Left renal cortex interstitium (tissue), 4 donors: ENCODE measurements at places on chromosomes 3 and 15. TPM values are rescaled to one million over a fixed set of nuclear protein-coding genes. Genes with fewer than 3 reads are reported as not detected.

- DNase-seq, result no peak
Observed at GRCh38 chr3:186184021-186184420, 75.1 kb upstream of the ETV5 start.

DNA sequence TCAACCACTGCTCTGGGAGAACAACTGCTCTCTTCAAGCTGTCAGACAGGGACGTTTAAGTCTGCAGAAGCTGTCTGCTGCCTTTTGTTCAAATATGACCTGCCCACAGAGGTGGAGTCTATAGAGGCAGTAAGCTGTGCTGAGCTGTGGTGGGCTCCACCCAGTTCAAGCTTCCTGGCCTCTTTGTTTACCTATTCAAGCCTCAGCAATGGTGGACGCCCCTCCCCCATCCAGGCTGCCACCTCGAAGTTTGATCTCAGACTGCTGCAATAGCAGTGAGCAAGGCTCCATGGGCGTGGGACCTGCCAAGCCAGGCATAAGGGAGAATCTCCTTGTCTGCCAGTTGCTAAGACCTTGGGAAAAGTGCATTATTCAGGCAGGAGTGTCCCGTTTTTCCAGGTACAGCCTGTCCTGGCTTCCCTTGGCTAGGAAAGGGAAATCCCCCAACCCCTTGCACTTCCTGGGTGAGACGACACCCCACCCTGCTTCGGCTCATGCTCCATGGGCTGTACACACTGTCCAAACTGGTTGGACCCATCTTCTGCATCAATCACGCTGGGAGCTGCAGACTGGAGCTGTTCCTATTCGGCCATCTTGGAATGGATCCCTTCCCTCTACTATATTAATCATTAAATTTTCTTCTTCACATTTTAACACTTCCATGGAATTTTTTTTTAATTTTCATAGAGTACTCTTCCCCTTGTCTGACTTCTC, 167.0 kb upstream of the UBE2E2 start:
- no peak for DNase-seq

DNA sequence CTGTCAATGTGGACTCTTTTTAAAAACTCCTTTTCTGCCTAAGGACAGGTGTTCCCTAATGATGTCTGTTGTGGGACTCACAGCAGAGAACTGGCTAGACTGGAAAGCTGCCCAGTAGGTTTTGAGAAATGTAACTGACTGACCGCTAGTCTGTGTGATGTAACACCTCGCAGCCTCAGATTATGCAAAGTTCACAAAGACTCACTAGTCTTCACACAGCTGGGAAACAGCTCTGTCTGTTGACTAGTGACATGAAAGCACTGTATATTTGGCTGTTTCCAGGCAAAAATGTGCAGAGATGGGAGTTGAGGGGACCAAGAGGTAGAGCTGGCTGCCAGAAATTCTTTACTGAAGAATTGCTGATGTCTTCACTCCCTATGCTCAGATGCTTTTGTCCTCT, 10.3 kb downstream of the PDZRN3 start:
- no peak for DNase-seq

DNA sequence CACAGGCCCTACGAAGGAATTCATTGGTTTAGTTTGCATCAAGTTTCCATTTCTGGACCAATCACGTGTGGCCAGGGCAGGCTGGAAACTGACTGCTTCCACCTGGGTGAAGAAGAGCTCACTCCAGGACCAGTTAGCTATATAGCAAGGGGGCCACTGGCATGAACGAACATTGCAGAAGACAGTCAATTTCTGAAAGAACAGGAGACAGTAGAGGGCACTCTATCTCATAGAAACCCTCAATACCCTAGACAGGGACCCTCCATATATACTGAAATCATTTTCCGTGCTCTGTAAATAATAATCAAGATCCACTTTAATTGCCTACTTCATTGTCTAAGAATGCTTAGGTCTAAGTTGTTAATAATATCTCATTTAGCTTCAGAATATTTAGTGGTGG, 215.6 kb downstream of the CADPS start:
- DNase-seq, result no peak

GRCh38 chr3:142645236-142645793, 49.1 kb downstream of the PLS1 start:
- no peak for DNase-seq

- no peak for DNase-seq
Observed at GRCh38 chr15:78696436-78696835, 55.4 kb upstream of the CHRNB4 start.

Gene PAK2
- polyA plus RNA-seq, result 81.4 TPM

Gene MCTP2
- 19.2 TPM for polyA plus RNA-seq

DNA sequence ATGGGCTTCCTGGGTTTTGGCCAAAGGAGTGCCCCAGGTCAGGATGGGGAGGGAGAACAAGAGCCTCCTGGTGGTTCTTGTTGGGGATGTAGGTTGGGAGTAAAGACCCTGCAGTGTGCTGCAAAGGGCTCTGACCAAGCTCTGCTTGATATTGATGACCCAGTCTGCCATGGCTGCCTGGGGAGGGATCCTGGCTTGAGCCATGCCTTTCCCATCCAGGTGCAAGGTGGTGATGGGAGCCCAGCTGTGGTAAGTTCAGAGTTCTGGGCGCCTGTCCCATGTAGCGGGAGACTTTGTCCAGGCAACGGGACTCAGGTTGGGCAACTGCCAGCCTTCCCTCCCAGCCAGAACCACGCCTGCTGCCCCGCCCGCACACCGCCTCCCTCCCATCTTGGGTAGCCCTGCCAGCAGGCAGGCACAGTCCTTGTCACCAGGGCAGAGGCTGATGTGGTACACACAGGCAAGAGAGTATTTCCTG, 2.6 kb downstream of the GNAI2 start:
- DNase-seq, result no peak

- no peak for DNase-seq
Observed at GRCh38 chr3:106611841-106612240, 743.0 kb upstream of the CBLB start.

Gene GPR62
- 0.83 TPM for polyA plus RNA-seq

Gene KCNAB1
- polyA plus RNA-seq, result 2.7 TPM

GRCh38 chr3:28947751-28948150, 333.1 kb upstream of the RBMS3 start:
- no peak for DNase-seq

DNA sequence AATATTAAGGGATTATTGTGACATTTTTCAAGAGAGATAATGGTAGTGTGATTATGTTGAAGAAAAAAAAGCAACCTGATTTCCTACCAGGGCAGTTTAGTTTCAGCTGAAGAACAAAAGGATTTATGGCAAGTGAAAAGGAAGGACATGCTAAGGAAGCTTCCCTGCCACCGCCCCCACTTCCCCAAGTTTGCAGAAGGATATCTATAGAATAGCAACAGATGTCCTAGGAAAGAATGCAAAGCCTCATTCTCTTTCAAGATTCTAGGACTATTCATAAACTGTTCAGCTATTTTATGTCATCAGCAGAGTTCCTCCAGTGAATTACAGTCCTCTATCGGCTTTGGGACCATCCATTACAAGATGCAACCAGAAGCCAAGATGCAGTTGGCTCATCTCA, 160.8 kb downstream of the SATB1 start:
- no peak for DNase-seq

- DNase-seq, result no peak
Observed at GRCh38 chr3:18572809-18573208, 147.7 kb upstream of the SATB1 start.

DNA sequence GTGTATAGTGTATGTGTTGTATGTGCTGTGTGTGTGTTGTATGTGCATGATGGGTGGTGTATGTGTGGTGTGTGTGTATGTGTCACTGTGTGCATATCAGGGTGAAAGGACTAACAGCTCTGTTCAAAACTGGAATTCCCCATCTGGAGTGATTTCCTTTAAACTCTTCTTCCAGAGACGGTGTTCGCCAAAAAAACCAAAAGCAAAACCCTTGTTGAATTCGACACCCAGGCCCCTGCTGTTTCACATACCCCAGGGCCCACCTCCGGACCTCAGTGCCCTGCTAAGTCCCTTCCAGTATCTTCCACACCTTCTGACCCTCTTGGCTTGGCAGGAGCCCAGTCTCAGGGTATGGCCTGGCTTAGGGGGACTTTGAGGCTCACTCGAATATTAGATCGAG, 44.9 kb upstream of the SEC13 start:
- no peak for DNase-seq

Gene KLHL40
- polyA plus RNA-seq, result not detected
